ENCODE measurements at places on chromosomes 6 and 20.

DNA sequence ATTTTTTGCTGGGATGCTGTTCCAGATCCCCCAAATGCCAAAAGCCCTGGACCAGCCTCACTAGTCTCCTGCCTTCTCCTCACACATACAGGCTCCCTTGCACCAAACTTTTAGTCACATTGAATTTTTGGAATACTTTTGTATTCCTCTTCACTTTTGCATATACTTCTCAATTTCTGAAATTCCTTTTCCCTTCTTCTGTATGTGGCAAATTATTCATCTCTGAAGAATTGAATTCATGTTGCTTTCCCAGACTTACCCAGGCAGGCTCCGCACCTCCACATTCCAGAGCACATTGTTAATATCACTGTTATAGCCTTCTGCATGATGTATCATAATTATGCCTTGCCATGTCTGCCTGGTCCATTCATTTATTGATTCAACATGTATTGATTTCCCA, 255.3 kb upstream of the POU3F2 start:
- DNase-seq: no peak

DNA sequence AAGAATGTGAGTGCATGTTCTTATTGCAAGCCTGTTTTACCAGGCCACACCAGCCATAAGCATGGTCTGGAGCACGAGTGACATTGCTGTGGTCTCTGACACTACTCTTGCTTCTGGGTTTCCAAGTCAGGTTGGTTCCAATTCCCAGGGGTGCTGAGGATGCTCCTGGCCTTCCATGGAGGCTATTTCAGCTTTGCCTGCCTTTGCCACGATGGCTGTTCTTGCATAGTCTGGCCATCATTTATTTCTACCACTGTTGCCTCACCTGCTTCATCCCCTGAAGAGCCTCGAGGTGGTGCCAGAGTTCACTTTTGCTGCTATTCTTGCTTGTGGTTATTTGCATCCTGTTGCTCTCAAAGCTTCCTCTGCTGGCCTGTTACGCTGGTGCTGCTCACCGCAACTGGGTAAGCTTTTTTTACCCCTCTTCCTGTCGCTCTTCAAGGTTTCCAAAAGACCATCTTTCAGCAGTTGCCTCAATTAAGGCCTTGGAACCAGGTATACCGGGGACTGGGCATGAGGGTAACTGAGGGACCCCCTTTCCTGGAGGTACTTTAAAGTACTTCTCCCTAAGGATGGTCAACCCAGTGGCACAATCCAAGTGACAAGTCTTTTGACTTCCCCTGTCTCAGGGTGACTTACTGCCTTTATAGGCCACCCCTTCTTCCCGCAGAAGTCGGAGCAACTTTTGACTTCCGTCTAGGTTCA, 64.5 kb downstream of the AKAP7 start:
- DNase-seq: peak; percentile 46

GRCh38 chr20:38181207-38181801, 16.2 kb upstream of the TGM2 start:
- no peak for DNase-seq

GRCh38 chr6:491233-491632, 99.7 kb downstream of the IRF4 start:
- no peak for DNase-seq

- no peak for DNase-seq
Observed at GRCh38 chr20:23270382-23270911, 80.1 kb upstream of the NXT1 start.

DNA sequence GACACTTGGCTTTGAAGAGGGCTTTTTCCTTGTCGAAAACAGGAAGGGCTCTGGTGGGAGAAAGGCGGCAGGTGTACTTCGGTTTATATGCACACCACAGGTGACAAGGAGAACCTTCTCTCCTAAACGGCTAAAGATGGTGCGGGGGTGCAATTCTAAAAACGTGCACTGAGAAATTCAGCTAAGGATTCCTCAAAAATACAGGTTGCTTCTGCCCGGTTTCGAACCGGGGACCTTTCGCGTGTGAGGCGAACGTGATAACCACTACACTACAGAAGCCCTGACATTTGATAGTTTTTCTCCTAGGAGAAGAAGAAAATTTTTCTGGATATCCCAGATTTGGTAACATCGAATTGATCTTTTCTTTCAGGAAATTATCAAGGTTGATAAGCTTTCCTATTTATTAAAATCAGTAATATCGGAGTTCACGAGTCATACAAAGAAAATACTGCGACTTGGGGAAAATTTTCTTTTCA, 32.0 kb downstream of the POM121L2 start:
- DNase-seq: no peak

GRCh38 chr6:4008324-4009047, 70.5 kb downstream of the FAM217A start:
- DNase-seq: peak; percentile 87

DNA sequence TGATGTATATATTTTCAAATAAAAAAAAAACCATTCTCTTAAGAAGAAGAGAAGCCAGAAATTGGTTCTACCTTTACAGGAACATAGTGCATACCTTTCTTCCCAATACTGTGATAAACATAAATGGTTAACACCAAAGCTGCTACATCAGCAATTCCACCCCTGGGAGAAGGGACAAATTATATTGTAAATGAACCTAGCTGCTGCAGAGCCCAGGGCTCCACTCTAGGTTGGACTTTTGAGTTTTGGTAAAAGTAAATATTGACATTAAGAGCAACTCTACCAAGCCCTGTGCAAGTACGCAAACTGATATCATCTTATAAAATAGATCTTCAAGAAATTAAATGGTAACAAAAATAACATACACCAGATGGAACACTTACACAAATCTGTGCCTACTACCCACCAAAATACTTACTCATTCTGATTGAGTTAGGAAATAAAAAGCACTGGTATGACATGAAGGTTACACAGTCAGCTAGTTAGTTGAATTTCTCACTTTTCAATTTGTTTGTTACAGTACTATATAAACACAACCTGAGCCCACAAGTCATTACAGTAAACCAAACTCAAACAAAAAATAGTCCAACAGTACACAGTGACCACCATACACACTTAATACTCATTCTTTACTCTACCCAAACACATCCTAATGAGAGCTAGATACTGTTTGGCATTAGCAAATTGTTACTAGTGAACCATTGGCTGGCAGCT, 223.3 kb upstream of the HEY2 start:
- DNase-seq: no peak

DNA sequence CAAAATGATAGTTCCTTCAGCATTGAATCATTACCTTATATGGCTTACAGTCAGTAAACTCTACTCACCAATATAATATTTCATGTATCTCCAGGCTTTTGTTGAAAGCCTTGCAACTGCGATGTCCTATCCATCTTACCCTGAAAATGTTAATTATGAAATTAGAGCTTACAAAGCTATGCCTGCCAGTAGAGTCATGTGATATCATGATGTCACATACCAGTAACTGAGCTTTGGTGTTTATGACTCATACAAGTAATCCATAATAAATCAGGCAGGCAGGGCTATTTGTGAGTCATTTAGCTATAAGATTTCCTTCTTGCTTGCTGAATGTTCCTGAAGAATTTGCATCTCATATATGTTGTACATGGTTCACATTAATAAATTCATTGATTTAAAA, 44.9 kb upstream of the FAM83B start:
- DNase-seq: peak; percentile 77

- DNase-seq: no peak
Observed at GRCh38 chr6:5710936-5711335, 295.8 kb downstream of the NRN1 start.

- peak; percentile 57 for DNase-seq
Observed at GRCh38 chr6:88780714-88781389, 182.6 kb downstream of the RNGTT start.

GRCh38 chr20:32404017-32404416, 45.9 kb downstream of the ASXL1 start:
- no peak for DNase-seq

- peak; percentile 27 for DNase-seq
Observed at GRCh38 chr20:41398408-41398807, 31.8 kb upstream of the EMILIN3 start.

GRCh38 chr6:92460133-92460532, 959.2 kb downstream of the EPHA7 start:
- no peak for DNase-seq

GRCh38 chr6:33633462-33634158, 12.5 kb downstream of the ITPR3 start:
- DNase-seq: no peak

- DNase-seq: no peak
Observed at GRCh38 chr6:106381223-106381622, 20.7 kb downstream of the CRYBG1 start.

DNA sequence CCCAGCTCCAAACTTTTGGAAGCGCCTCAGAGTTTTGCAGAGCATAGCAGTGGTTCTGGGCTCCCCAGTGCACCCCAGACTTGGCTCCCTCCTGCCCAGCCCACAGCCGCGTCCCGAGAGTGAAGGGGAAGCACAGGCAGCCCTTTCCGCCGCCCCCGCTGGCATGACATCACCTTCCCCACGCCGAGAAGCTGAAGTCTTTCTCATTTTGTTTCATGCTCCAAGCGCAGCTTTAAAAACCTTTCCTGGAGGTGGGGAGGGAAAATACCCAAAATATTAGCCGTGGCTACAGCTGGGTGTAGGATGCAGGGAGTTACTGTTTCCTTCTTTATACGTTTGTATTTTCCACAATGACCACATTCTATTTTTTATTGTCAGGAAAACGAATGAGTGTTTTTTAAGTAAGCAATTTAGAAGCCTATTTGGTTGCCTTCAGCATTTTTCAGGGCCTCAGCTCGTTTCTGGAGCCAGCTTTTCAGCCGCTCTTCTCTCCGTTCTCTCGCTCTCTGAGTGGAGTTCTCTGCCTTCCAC, 72.9 kb downstream of the SNX5 start:
- DNase-seq: no peak

DNA sequence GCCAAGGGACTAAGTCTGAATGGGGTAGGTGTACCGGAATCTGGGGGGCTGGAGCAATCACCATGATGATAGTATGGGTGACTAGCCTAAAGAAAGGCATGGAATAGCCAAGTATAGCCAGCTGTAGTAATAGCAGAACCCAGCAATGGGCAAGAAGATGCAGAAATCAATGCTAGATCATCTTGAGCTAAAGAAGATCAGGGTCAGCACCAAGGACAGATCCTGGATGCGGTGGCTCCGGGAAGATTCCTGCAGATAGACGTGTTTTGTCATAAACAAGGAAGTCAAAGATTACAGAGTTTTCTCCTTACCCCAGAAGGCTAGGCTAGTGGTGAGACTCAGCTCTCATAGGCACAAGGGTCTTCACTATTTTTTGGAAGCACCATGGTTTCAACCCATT, 561.6 kb upstream of the CHD6 start:
- DNase-seq: no peak

DNA sequence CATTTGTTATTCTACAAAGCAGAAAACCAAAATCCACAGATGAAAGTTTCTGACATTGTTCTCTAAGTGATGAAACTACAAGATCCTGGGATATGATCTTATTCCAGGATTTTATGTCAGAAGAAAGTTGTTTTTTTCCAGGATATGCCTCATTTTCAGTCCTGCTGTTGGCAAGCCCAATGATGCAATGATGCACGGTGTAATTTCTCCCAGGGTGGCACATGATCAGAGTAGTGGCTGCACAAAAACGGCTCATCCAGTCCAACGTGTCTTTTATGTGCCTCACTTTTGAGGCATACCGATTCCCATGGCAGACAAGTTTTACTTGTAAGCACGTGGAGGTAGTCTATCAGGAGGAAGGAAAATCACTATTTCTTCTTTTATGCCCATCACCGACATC, 302.3 kb upstream of the JAG1 start:
- DNase-seq: no peak

DNA sequence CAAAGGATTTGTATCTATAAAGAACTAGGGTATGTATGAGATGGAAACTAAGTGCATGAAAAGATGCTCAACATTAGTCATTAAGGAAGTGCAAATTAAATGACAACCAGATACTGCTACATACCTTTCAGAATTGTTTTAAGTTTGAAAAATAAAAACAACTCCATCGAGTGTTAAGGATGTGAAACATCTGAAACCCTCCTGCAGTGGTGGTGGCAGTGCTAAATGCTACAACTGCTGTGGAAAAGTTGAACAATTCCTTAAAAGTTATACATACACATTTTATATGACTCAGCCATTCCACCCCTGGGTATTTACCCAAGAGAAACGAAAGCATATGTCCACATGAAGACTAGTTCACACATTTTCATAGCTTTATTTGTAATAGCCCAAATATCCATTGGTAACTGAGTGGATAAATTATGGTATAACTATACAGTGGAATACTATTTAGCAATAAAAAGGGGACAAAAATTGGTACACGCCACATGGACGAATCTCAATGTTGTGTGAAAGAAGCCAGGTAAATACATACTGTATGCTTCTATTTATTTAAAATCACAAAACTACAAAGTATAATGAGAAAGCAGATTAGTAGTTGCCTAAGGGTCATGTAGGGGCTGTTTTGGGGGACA, 10.6 kb downstream of the ARMH2 start:
- no peak for DNase-seq

DNA sequence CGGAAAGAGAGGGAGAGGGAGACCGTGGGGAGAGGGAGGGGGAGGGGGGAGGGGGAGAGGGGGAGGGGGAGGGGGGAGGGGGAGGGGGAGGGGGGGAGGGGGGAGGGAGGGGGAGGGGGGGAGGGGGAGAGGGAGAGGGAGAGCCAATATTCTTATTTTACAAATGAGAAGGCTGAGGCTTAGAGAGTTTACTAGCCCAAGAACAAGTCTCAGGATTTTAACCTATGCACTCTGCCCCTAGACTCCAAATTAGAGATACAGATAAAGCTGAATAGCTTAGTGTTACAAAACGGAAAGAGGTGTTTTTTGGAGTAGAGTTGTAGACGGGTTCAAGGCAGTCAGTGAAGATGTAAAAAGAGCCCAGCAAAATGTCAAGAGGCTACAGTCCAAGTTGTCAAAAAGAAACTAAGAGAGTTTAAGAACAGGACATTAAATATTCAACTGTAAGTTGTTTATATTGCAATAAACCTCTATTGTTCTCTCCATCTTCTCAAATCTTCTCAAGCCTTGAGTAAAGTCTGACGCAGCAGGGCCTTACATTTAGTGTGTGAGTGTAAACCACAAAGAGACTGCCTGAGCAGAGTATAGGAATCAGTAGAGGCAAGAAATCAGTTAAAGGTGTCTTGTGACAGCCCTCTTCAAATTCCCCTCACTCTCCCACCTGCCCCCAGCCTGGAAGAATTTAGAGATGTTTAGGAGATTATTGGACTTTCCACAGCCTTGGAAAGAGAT, 34.9 kb upstream of the AKIRIN2 start:
- no peak for DNase-seq

- no peak for DNase-seq
Observed at GRCh38 chr6:55023230-55023629, 151.1 kb upstream of the HCRTR2 start.

GRCh38 chr6:7016226-7016625, 91.5 kb upstream of the RREB1 start:
- DNase-seq: no peak

GRCh38 chr20:19435821-19436220, 223.4 kb downstream of the SLC24A3 start:
- DNase-seq: no peak

DNA sequence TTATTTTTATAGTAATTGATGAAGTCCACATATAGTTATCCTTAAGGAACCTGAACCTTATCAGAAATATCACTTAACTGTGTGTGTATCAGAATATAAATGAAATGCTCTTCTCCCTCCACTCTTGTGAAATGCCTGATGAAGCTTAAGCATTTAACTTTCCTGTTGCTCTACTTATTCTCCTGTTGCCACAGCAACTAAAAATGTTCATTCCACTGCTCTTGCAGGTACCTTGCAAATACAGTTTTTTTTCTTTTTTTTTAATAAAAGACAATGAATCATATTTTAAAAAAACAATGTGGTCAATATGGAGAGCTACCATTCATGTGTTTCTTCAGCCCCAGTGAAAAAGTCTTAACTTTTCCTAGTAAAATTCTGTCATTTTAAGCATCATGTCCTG, 210.3 kb downstream of the RFPL4B start:
- no peak for DNase-seq

Data from fibroblast of the conjunctiva (primary cell).